Upper lobe of right lung (tissue), 1 donor: ENCODE measurements at places on chromosomes 2 and 18. TPM values are rescaled to one million over a fixed set of nuclear protein-coding genes. Genes with fewer than 3 reads are reported as not detected.
A peak's percentile ranks its signal among the peaks of the same experiment; 100 is the strongest.

GRCh38 chr2:215553946-215554345 is 118.1 kb upstream of the FN1 start:
- DNase-seq: no peak
- H3K4me3 ChIP-seq: no peak overlapping the region
- H3K27me3 ChIP-seq: no peaks in the 10 kb centered on the region
- H3K27ac ChIP-seq: no peak overlapping the region
- H3K4me1 ChIP-seq: no peaks in the 10 kb centered on the region
- H3K36me3 ChIP-seq: no peaks in the 10 kb centered on the region

GRCh38 chr2:213125646-213126347 is 25.6 kb downstream of the IKZF2 start:
- H3K4me3 ChIP-seq: no peak overlapping the region
- H3K27me3 ChIP-seq: no peaks in the 10 kb centered on the region
- no peak overlapping the region for H3K27ac ChIP-seq
- no peaks in the 10 kb centered on the region for H3K4me1 ChIP-seq

DNA sequence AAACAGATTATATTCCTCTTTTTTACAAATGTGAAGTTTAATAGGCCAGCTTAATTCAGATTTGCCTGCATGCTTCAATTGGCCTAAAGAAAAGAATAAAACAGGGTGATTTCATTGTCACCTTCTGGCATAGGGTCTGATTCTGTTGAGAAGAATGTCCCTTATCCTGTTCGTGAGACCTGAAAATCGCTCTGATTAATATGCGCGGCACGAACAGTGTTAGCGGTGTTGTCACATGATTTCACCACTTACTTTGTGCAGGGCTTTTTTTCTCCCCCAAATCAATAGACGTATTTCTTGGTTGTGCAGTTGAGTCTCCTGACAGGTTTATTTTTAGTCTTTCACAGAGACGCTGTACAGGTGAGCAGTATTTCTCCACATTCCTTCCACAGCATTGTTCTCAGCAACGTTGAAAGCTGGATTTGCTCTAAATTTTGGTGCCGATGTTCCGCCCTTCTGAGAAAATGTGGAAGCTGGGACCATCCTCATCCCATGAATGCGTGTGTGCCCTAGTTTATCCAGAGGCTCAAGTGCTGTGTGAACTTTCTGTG is 81.9 kb downstream of the ITGB1BP1 start:
- no peaks in the 10 kb centered on the region for H3K27me3 ChIP-seq
- no peak overlapping the region for H3K4me3 ChIP-seq
- peaks cover 3% of the 10 kb centered on the region for H3K4me1 ChIP-seq
- H3K36me3 ChIP-seq: no peaks in the 10 kb centered on the region

- DNase-seq: no peak
- H3K27ac ChIP-seq: no peak overlapping the region
- H3K36me3 ChIP-seq: no peaks in the 10 kb centered on the region
- no peaks in the 10 kb centered on the region for H3K4me1 ChIP-seq
These were observed 24.5 kb downstream of the ELAC1 start for GRCh38 chr18:50992351-50992762.

DNA sequence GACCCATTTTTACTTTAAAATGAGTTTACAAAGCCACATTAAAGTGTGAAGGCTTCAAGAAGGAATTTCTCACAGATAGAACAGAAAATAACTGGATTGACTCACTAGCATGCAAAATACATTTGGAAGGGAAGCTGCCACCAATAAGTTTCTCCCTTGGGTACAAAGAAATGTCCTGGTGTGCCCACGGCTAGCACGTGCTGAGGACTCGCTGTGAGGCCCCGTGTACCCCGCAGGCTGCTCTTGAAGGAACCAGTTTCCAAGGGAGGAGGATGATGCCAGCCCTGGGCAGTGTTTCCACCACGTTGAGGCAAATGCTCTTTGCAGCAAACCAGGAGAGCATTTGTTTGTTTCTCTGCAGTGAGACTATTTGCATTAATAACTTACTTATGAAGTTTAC is 207.3 kb downstream of the SH3RF3 start:
- peaks cover 44% of the 10 kb centered on the region for H3K4me1 ChIP-seq
- no peaks in the 10 kb centered on the region for H3K27me3 ChIP-seq
- DNase-seq: no peak
- no peak overlapping the region for H3K27ac ChIP-seq

- H3K27ac ChIP-seq: no peak overlapping the region
- no peaks in the 10 kb centered on the region for H3K27me3 ChIP-seq
- H3K4me3 ChIP-seq: no peak overlapping the region
- no peak for DNase-seq
- no peaks in the 10 kb centered on the region for H3K4me1 ChIP-seq
These were observed 81.9 kb downstream of the MEP1B start for GRCh38 chr18:32271672-32272208.

DNA sequence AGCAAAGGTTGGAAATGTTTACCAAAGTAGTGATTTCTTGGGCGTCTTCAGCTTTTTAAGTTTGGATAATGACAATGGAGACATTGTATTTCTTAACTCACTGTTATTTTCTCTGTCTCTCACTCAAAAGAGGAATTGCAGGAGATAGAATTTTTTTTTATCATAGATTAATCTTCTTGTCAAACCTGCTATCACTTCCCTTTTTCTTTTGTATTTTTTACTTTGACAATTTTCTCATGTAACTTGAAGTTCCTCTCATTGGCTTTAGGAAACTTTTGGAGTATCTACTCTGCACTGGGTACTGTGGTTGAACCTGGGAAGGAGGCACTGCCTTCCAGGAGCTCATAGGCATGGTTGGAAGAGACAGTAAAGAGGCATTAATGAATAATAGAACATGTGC is 489.1 kb downstream of the CNTNAP5 start:
- H3K27me3 ChIP-seq: no peaks in the 10 kb centered on the region
- no peak overlapping the region for H3K27ac ChIP-seq
- H3K4me1 ChIP-seq: no peaks in the 10 kb centered on the region
- no peaks in the 10 kb centered on the region for H3K36me3 ChIP-seq
- no peak for DNase-seq
- H3K4me3 ChIP-seq: no peak overlapping the region

GRCh38 chr2:148954536-148954935 is 79.5 kb downstream of the KIF5C start:
- no peaks in the 10 kb centered on the region for H3K4me1 ChIP-seq
- no peak for DNase-seq
- no peaks in the 10 kb centered on the region for H3K27me3 ChIP-seq
- H3K27ac ChIP-seq: no peak overlapping the region
- H3K36me3 ChIP-seq: no peaks in the 10 kb centered on the region

DNA sequence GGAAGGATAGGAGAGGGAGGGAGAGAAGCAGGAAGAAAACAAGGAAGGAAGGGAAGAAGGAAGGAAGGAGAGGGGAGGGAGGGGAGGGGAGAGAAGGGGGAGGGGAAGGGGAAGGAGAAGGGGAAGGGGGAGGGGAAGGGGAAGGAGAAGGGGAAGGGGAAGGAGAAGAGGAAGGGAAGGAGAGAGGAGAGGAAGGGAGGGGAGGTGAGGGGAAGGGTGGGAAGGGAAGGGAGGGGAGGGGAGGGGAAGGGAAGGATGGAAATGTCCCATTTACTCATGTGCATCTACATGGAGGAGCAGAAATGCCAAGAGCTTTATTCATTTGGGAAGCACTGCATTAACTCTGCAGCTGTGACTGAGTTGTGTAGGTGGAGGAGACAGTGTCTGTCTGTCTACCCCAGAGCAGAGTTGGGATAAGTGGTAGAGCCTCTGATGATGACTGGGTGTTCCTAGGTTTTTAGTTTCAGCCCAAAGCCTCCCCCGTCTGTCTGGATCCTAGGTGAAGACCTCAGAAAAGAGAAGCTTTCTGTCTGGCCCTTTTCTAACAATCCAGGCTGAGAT is 131.3 kb downstream of the COL6A3 start:
- H3K4me3 ChIP-seq: no peak overlapping the region
- no peaks in the 10 kb centered on the region for H3K27me3 ChIP-seq
- no peaks in the 10 kb centered on the region for H3K4me1 ChIP-seq

- H3K4me3 ChIP-seq: no peak overlapping the region
- no peaks in the 10 kb centered on the region for H3K36me3 ChIP-seq
- DNase-seq: no peak
- no peaks in the 10 kb centered on the region for H3K27me3 ChIP-seq
- H3K4me1 ChIP-seq: no peaks in the 10 kb centered on the region
These were observed 126.9 kb upstream of the CTAGE1 start for GRCh38 chr18:22544626-22545025.

GRCh38 chr2:22885245-22885644 is 499.7 kb upstream of the KLHL29 start:
- H3K27me3 ChIP-seq: no peaks in the 10 kb centered on the region
- H3K4me1 ChIP-seq: no peaks in the 10 kb centered on the region
- no peak overlapping the region for H3K27ac ChIP-seq
- DNase-seq: no peak
- H3K36me3 ChIP-seq: no peaks in the 10 kb centered on the region

DNA sequence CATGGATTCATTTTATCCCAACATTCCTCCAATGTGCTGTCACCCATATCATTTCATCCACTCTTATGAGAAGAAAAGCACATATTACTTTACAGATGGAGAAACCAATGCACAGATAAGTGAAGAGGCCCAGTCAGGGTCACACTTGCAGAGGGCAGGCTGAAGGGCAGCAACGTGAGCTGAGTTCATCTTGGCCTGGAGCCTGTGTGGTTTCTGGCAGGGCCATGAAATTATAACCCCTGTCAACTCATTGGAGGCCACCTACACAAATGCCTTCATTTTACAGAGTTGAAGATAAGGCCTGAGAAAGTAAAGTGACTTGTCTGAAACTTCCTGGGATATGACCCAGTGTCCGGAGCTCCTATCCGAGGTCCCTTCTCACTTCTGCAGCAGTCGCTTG is 88.4 kb upstream of the NRP2 start:
- H3K27me3 ChIP-seq: no peaks in the 10 kb centered on the region
- no peaks in the 10 kb centered on the region for H3K36me3 ChIP-seq
- no peak overlapping the region for H3K27ac ChIP-seq
- H3K4me1 ChIP-seq: no peaks in the 10 kb centered on the region
- no peak overlapping the region for H3K4me3 ChIP-seq

- peak; percentile 72 for DNase-seq
- H3K36me3 ChIP-seq: peaks cover 23% of the 10 kb centered on the region
- peaks cover 46% of the 10 kb centered on the region for H3K4me1 ChIP-seq
- no peaks in the 10 kb centered on the region for H3K27me3 ChIP-seq
- peak overlapping the region; percentile 48 for H3K27ac ChIP-seq
- no peak overlapping the region for H3K4me3 ChIP-seq
These were observed 100.9 kb downstream of the CRIM1 start for GRCh38 chr2:36456227-36457175.

DNA sequence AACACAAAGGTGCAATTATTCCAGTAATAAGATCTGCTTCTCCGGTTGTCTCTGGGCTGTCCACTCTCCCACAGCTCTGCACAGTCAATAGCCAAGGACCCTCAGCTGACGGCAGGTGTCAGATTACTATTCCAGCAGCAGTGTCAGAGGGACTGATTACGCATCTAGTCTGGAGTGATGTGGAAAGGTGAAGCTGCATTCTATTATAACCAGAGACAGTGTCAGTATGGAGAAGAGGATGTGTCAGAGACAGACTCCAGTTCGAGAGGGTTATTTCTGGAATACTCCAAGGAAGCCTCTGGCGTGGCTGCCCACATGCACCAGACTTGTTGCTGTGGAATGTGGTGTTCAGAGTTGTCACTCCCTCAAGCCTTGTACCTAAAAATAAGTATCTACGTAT is 163.6 kb upstream of the TMEM200C start:
- H3K4me3 ChIP-seq: no peak overlapping the region
- no peaks in the 10 kb centered on the region for H3K27me3 ChIP-seq
- no peak for DNase-seq
- no peak overlapping the region for H3K27ac ChIP-seq
- no peaks in the 10 kb centered on the region for H3K4me1 ChIP-seq

DNA sequence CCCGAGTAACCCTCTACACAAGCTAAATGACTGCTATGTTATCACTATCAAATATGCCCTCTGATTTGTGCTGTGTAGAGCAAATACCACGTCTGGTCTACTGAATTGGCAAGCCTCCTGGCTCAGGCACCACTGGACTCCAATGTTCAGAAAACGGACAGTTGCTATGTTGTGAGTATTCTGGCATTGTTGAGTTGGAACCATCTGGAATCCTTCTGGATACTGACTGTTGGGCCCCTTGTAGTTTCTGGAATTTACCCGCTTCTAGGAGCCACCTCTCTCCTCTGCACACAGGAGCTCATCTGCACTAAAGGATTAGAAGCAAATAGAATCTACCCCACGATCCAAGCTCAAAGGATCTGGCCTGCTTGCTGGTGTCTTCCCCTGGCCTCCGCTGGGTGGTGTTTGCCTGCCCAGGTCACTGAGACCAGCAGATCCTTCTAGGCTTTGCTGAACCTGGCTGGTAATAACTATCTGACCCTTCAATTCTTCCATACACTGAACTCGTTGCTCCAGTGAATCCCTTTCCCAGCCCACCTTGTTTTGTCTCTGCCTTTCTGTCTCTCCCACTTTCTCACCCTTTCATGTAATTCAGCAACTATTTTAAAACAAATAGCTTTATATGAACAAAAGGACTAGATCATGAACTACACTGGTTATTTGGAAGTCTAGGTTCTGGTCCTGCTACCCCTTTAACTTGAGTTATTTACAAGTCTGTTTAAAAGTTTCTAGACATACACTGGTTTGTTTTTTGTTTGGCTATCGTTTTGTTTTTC is 2.1 kb upstream of the HAAO start:
- H3K36me3 ChIP-seq: no peaks in the 10 kb centered on the region
- no peak overlapping the region for H3K4me3 ChIP-seq
- no peaks in the 10 kb centered on the region for H3K27me3 ChIP-seq
- H3K4me1 ChIP-seq: peaks cover 8% of the 10 kb centered on the region
- no peak for DNase-seq
- no peak overlapping the region for H3K27ac ChIP-seq

DNA sequence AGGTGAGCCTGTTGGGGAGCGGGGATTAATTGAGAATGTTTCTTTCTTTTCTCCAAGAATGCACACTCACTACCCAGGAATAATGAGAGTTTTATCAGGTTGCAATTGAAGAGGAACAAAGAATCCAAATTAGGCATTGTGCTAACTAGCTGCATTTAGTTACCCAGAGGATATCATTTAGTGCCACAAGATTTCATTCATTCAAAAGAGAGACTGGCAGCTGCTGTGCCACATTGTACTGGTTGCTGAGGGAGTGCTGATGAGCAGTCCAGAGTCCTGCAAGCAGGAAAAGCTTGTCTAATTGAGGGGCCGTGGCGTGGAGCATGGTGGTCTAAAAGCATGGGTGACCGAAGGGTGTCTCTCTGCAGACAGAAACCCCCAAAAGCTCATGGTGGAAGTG is 97.6 kb downstream of the CTAGE1 start:
- peaks cover 16% of the 10 kb centered on the region for H3K4me1 ChIP-seq
- H3K27me3 ChIP-seq: no peaks in the 10 kb centered on the region
- no peak for DNase-seq
- H3K4me3 ChIP-seq: no peak overlapping the region
- H3K27ac ChIP-seq: no peak overlapping the region

Gene GREB1L
- 1.2 TPM for total RNA-seq

Gene ADNP2
- total RNA-seq: 14.2 TPM

Gene CYP27C1
- total RNA-seq: not detected

Gene DAW1
- total RNA-seq: not detected

Gene USP40
- 47.6 TPM for total RNA-seq

Gene CXCR1
- total RNA-seq: 5.3 TPM

Gene SATB2
- 3.9 TPM for total RNA-seq

Gene TUBB8B
- 0.38 TPM for total RNA-seq
